ENCODE measurements at places on chromosomes 5 and 9.

DNA sequence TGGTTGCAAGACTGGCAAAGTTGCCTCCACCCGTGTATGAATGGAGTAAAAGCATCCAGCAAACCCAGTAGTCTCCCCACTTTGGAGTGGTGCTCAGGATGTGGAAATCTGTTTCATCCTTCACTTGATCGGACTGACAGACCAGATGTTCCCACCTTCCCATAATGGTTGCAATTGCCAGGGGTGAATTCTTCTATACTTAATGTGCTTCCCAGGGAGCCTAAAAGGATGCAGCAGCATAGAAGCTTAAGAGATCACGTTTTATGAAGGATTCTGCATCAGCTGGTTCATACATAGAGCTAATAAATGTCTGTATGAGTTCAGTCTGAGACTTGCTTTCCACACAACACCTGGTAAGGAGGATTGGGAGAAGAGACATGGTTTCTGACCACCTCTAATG, 198.8 kb upstream of the S1PR3 start:
- H3K27me3 ChIP-seq = peaks cover 9% of the 10 kb centered on the region
- ATAC-seq = no peak
- no peaks in the 10 kb centered on the region for H3K4me1 ChIP-seq
- no peak overlapping the region for H3K4me3 ChIP-seq
- no peak overlapping the region for H3K27ac ChIP-seq

GRCh38 chr5:21806943-21807342, 1046.2 kb downstream of the CDH12 start:
- H3K27me3 ChIP-seq = no peaks in the 10 kb centered on the region
- no peak overlapping the region for H3K4me3 ChIP-seq
- no peak overlapping the region for H3K27ac ChIP-seq
- no peak for ATAC-seq

GRCh38 chr5:95925939-95926338, 35.7 kb downstream of the ELL2 start:
- H3K27me3 ChIP-seq = no peaks in the 10 kb centered on the region
- peaks cover 65% of the 10 kb centered on the region for H3K36me3 ChIP-seq
- peaks cover 20% of the 10 kb centered on the region for H3K4me1 ChIP-seq
- peak; percentile 39 for ATAC-seq
- peak overlapping the region; percentile 74 for H3K27ac ChIP-seq

DNA sequence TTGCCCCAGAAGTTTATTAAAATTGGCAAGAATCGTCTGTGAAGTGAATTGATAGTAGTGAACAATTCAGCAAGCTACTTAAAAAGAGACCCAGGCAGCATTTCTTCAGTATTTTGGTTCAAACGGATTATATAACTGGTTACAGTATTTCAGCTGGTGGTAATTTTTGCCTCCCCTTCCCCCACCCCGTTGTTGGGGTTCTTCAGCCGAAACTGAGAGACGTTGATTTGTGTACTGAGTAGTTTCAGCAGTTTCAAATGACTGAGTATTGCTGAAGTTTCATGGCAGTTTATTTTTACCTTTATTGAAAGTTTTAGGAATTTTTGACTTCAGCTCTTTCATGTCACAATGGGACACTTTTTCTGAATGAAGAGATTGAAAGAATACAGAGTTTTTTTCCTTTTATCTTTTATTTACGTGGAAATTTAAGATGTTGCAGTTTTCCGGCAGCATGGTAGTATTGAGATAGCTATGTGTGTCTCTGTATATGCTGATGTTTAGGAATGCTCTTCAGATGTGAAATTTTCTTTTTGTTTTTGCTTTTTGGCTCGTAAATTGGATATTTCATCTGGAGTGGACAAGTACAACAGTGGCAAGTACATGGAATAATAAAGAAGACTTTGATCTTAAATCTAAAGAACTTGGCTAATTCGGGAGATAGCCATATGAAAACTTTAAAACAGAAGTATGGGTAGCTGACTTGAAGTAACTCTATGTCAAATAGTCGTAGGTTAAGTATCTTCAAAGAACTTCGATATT, 1.9 kb downstream of the GPBP1 start:
- H3K27ac ChIP-seq = peak overlapping the region; percentile 100
- no peaks in the 10 kb centered on the region for H3K27me3 ChIP-seq
- peak overlapping the region; percentile 98 for H3K4me3 ChIP-seq
- H3K4me1 ChIP-seq = peaks cover 25% of the 10 kb centered on the region
- ATAC-seq = no peak
- peaks cover 69% of the 10 kb centered on the region for H3K36me3 ChIP-seq

DNA sequence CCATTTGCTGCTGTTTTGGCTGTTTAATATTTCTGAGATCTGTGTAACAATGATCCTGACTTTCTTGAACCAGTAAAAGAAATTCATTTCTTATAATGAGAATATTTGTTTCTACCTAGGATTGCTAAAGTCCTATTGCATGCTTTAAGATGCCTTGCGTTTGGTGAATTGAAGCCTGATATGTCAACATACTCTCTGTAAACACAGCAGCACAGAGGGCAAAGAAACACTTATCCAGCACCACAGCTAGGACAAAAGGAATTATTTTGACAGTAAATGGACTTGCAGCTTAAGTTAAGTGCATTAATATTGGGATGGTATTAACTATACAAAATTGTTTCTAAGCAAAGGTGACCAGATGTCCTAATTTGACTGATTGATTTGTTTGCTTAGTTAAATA, 2031.2 kb upstream of the CDH6 start:
- H3K27ac ChIP-seq = no peak overlapping the region
- H3K4me1 ChIP-seq = no peaks in the 10 kb centered on the region
- ATAC-seq = no peak
- H3K27me3 ChIP-seq = no peaks in the 10 kb centered on the region

- no peak for ATAC-seq
- peaks cover 42% of the 10 kb centered on the region for H3K27me3 ChIP-seq
- no peak overlapping the region for H3K27ac ChIP-seq
- peaks cover 5% of the 10 kb centered on the region for H3K4me1 ChIP-seq
- H3K36me3 ChIP-seq = no peaks in the 10 kb centered on the region
- no peak overlapping the region for H3K4me3 ChIP-seq
These were observed 25.5 kb downstream of the OR2V1 start for GRCh38 chr5:181105391-181106025.

GRCh38 chr9:88949425-88949824, 41.8 kb upstream of the S1PR3 start:
- H3K4me3 ChIP-seq = no peak overlapping the region
- H3K36me3 ChIP-seq = no peaks in the 10 kb centered on the region
- no peak overlapping the region for H3K27ac ChIP-seq
- peaks cover 33% of the 10 kb centered on the region for H3K27me3 ChIP-seq
- H3K4me1 ChIP-seq = peaks cover 6% of the 10 kb centered on the region
- ATAC-seq = no peak

DNA sequence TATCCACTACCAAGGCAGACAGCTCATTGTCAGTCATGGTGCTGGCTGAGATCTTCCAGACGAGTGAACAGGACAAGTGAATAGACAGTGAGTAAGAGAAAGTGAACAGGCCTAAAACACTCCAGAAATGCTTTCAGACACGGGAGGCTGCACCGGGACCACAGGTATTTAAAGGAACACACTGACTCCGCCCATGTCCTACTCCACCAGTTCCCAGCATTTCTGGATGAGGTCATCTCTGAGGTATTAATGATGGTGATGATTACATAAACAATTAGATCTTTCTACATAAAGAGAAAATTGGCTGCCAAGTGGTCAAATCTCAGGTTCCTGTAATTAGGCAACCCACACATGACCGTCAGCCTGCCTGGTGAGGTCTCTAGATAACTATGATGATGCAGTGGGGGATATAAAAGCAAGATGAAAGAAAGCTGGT, at the start of gene ACTBL2:
TSS of gene ACTBL2 (minus strand) at position 141 of the 436 bp plus-strand sequence. CDS start at position 37, 104 bp downstream.
- no peak within 1 kb of the TSS for H3K27ac ChIP-seq
- H3K36me3 ChIP-seq = no peaks in the 10 kb centered on the region
- ATAC-seq = no peak
- no peak within 1 kb of the TSS for H3K4me3 ChIP-seq
- H3K27me3 ChIP-seq = peaks cover 10% of the 10 kb centered on the region

- H3K4me1 ChIP-seq = no peaks in the 10 kb centered on the region
- peaks cover 20% of the 10 kb centered on the region for H3K27me3 ChIP-seq
- no peak overlapping the region for H3K4me3 ChIP-seq
- H3K27ac ChIP-seq = no peak overlapping the region
- no peaks in the 10 kb centered on the region for H3K36me3 ChIP-seq
These were observed 24.2 kb downstream of the LIFR start for GRCh38 chr5:38532165-38532669.

GRCh38 chr5:8340261-8340660, 471.3 kb downstream of the MTRR start:
- H3K4me3 ChIP-seq = no peak overlapping the region
- no peaks in the 10 kb centered on the region for H3K27me3 ChIP-seq
- no peaks in the 10 kb centered on the region for H3K36me3 ChIP-seq
- ATAC-seq = no peak

Data from activated T-helper 17 cell treated with anti-CD3 and anti-CD28 coated beads, Interleukin-2, amount 50 U/mL, for 72 hours (primary cell).